ENCODE measurements at places on chromosomes 5 and 9.

DNA sequence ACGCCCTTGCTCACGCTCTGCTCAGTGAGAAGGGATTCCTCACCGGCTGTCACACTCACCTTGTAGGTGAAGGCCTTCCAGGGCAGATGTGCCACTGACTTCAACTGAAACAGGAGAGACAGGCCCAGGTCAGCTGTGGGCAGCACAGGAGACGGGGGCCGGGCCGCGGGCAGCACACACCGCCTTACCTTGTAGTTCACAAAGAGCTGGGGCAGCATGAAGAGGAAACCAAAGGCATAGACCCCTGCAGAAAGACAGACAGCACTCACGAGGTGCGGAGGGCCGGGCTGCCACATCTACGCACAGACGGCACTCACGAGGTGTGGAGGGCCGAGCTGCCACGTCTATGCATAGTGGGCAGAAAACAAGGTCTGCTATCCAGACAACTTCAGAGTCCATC, 23.3 kb downstream of the CLPTM1L start:
- DNase-seq, result no peak

- no peak for DNase-seq
These were observed 3.1 kb downstream of the MAN2A1 start for GRCh38 chr5:109692852-109693251.

GRCh38 chr5:157109744-157110143, 900 bp upstream of the HAVCR2 start:
- DNase-seq, result no peak

GRCh38 chr5:177370488-177371119, 12.9 kb downstream of the RGS14 start:
- peak; percentile 80 for DNase-seq

- peak; percentile 11 for DNase-seq
These were observed 4.0 kb upstream of the BARHL1 start for GRCh38 chr9:132578367-132578932.

DNA sequence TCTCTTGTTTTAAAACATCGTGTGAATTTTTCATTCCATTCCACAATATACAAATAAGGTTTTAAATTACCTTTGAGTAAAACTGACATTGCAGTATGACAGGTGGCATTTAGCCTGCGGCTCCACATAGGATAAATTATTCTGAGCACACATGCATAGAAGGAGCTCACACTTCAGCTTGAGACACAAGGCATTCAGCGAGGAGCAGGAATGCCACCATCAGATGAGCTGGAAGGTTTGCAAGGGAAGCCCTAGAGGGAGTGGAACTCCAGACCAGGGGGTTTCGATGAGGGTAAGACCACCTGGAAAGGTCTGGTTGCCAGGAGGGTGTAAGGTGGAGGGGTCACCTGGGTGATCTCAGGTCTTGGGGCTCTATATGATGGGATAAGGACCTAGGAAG, 259.0 kb upstream of the ADRA1B start:
- DNase-seq, result no peak

GRCh38 chr9:37144762-37145161, 24.4 kb downstream of the ZCCHC7 start:
- no peak for DNase-seq

DNA sequence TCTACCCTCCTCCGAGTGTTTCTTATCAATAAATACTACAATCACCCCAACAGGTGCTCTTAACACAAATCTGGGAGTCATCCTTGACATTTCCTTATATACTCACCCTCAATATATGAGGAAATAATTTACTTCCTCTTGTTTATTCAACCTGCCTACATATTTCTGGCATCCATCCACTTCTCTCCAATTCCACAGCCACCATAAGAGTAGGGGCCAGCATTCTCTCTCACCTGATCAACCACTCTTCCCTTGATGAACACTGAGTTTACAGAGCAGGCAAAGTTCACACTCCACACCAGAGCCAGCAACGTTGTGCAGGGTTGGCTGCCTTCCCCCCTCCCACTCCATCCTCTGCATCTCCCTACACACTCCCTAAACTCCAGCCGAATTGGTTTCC, 904.3 kb upstream of the DMAC1 start:
- no peak for DNase-seq

GRCh38 chr5:144126707-144127106, 43.8 kb downstream of the YIPF5 start:
- no peak for DNase-seq

All from left ventricle myocardium superior (tissue), 1 donor.